ENCODE measurements at places on chromosomes 1 and 21.

GRCh38 chr1:19089524-19089923, 120.5 kb downstream of the UBR4 start:
- no peak for DNase-seq

DNA sequence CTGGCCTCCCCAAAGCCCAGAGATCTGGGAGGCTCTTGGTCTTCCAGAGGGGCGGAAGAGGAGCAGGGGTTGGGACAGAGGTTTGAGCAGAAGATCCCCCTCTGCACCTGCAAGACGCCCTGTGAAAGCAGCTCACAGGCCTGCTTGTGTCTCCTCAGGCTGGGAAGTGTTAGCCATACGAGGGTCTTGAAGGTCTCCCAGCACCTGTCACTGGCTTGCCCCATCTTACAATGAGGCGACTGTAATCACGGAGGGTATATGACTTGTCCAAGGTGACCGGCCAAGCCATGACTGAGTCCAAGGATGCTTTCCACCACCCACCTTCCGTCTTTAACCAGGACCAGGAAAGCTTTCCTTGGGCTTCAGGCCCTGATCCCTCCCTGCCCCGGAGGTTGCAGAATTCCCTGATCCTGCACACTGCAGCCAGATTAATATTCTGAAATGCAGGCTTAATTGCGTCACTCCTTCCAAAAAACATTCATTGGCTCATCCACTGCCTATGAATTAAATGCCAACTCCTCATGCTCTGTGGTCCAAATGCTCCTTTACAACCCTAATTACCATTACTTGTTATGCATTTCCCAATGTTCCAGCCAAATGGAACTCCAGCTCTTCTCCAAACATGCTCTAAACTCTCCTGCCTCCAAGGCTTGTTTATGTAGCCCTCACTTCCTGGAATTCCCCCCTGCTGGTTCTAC, 64.0 kb downstream of the DDX20 start:
- no peak for DNase-seq

DNA sequence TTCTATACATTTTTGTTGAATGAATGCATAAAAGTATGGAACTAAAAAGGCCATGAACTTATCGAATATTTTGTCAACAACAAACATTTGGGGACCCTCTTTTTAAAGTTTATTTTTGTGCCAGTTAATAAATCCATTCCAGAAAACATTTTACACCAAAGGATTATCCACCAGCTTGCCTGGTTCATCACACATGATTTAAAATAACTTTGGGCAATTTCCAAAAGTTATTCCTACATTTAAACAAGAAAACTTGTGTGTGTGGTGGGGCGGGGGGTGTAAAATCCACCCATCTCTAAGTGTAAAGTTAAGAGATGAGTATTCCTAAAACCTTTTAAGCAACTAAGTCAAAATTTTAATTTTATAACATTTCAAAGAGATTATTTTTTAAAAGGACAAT, 224.5 kb upstream of the SNX7 start:
- no peak for DNase-seq

GRCh38 chr21:33980276-33980916, 64.8 kb upstream of the ATP5PO start:
- no peak for DNase-seq

DNA sequence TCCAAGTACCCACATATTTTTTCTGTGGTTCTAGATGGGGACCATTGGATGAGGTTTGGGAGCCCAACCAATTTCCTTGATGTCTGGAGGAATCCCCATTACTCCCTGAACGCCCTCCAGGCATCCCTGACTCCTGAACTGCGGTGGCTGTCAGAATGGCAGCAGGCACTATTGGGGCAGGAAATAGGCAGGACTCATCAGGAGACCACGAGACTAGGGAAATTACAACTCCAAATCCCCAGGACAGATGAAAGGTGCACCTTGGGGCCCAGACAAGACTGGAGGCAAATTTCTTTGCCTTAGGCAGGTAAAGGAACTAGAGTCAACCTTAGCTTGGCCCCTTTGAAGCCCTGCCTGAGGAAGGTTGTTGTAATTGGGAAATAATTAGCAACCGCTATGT, 1.1 kb downstream of the CGN start:
- no peak for DNase-seq

Measured in spleen (tissue), 13 donors.